Keratinocyte (primary cell): ENCODE measurements at places on chromosomes 7 and 10.

DNA sequence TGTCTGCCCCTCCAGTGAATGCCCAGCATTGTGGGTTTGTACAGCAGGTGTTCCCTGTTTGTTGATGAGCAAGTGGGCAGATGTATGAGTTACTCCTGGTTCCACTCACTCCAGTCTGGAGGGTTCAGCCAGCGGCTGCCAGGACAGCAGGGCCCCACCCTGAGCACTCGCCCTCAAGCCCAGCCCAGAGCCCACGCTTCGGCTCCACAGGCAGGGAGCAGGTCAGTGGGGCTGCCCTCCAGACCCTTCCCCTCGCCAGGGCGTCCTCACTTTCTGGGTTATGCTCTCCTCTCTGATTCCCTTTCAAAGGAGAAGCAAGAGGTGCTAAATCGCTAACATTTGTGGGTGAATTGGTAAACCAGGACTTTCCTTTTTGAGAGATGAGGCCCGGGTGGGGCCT, 4.8 kb upstream of the VIPR2 start:
- peaks cover 9% of the 10 kb centered on the region for H3K27me3 ChIP-seq
- no peak for DNase-seq
- no peaks in the 10 kb centered on the region for H3K36me3 ChIP-seq
- no peaks in the 10 kb centered on the region for H3K4me1 ChIP-seq

- no peaks in the 10 kb centered on the region for H3K27me3 ChIP-seq
- H3K27ac ChIP-seq: no peak overlapping the region
- H3K36me3 ChIP-seq: no peaks in the 10 kb centered on the region
Measured at GRCh38 chr10:650886-651615, 38.4 kb downstream of the DIP2C start.

DNA sequence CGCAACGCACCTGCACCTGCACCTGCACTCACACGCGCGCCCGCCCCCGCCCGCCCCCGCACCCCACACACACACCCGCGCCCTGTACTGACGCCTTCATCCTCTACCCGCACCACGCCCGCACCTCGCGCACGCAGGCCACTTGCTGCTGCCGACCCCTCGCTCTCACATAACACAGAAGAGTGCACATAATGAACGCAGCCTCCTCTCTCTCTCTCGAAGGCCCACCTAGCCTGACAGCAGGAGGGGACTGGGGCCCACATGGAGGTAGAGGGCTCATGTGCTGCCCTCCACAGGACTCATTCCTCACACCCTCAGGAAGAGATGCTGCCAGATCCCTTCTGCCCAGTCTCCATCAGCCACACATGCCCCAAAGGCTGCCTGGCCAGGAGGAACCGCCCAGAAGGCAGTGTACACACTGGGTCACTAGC, 432 bp upstream of the CAMK2B start:
- H3K4me1 ChIP-seq: no peaks in the 10 kb centered on the region
- no peak for DNase-seq
- peaks cover 40% of the 10 kb centered on the region for H3K27me3 ChIP-seq
- H3K36me3 ChIP-seq: no peaks in the 10 kb centered on the region
- no peak overlapping the region for H3K4me3 ChIP-seq
- H3K27ac ChIP-seq: no peak overlapping the region

- H3K27me3 ChIP-seq: no peaks in the 10 kb centered on the region
- no peak overlapping the region for H3K27ac ChIP-seq
- DNase-seq: no peak
- no peak overlapping the region for H3K4me3 ChIP-seq
Measured at GRCh38 chr10:113162960-113163359, 212.9 kb downstream of the TCF7L2 start.

- H3K27ac ChIP-seq: peak overlapping the region; percentile 61
- no peaks in the 10 kb centered on the region for H3K36me3 ChIP-seq
- peaks cover 11% of the 10 kb centered on the region for H3K4me1 ChIP-seq
- peak overlapping the region; percentile 80 for H3K4me3 ChIP-seq
- no peaks in the 10 kb centered on the region for H3K27me3 ChIP-seq
Measured at GRCh38 chr10:132398566-132398991, 1.6 kb downstream of the PWWP2B start.

DNA sequence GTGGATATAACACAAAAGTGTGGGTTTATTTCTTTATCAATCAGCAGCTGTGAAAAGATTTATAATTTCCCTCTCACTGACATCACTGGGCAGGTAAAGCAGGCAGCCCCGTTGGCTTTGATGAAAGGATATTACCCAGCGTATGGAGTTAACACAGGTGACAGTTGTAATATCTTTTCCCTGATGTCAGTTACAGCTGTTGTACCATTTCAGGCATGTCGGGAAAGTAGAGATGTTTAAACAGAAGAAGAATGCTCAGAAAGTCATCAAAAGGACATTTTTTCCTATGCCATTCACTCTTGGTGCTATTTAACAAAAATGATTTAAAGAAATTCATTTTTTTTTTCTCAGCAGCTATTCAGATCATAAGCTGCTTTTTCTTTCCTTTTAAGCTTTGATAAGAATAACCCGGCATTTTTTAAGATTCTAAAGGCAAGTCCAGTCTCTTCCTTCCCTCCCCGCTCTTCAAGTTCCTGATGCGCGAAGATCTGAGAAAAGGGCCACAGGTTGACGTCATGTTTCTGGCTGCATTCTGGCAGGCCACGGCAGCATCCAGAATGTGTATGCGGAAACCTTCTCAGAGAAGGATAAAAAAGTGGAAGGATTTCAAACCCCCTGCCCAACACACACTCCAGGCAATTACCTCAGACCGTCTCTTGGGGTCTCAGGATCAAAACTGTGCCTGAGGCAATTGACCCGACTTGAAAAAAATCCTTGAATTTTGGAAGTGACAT, 32.5 kb upstream of the ADAM12 start:
- no peaks in the 10 kb centered on the region for H3K36me3 ChIP-seq
- H3K27ac ChIP-seq: no peak overlapping the region
- no peak overlapping the region for H3K4me3 ChIP-seq
- peaks cover 3% of the 10 kb centered on the region for H3K4me1 ChIP-seq
- H3K27me3 ChIP-seq: no peaks in the 10 kb centered on the region
- DNase-seq: no peak
